ENCODE measurements at places on chromosomes 5 and 9.

DNA sequence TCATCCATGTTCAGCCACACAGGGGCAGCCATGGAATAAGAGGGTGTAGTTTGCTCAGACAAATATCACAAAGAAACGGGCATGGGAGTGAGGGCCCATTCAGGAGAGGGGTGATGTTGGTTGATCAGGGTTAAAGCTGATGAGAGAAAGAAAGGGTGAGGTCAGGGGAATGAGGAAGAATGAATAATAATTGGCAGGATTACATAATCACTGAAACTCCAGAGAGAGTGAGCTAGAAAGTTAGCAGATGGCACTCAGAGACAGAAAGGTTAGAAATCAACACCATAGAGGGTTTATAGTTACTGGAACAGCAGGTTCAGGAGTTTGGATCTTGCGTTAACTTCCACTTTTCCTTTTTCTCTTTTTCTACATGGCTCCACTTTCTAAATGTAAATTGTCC lies 113.9 kb downstream of the TAF11L14 start:
- no peak for DNase-seq

DNA sequence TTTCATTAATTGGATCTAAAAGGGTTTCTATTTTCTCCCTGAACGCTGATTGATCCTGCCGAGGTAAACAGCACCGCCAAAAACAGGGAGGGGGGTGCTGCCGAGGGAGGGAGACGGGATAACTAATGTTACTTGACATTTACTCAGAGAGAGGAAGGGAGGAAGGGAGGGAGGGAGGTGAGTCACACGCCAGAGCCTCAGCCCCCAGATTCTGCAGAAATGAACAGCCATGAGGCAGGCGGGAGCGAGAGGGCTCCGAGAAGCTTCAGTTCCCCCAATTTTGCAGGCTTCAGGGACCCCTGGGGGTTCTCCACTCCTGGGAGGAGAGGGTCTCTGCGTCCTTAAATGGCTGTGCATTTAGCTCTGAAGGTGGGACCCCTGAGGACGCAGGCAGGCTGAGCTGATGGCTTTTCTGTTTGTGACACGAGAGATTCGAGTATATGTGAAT lies 59.1 kb upstream of the IER5L start:
- DNase-seq = peak; percentile 76

- no peak for DNase-seq
Observed at GRCh38 chr5:170752257-170753215, 31.0 kb upstream of the GABRP start.

DNA sequence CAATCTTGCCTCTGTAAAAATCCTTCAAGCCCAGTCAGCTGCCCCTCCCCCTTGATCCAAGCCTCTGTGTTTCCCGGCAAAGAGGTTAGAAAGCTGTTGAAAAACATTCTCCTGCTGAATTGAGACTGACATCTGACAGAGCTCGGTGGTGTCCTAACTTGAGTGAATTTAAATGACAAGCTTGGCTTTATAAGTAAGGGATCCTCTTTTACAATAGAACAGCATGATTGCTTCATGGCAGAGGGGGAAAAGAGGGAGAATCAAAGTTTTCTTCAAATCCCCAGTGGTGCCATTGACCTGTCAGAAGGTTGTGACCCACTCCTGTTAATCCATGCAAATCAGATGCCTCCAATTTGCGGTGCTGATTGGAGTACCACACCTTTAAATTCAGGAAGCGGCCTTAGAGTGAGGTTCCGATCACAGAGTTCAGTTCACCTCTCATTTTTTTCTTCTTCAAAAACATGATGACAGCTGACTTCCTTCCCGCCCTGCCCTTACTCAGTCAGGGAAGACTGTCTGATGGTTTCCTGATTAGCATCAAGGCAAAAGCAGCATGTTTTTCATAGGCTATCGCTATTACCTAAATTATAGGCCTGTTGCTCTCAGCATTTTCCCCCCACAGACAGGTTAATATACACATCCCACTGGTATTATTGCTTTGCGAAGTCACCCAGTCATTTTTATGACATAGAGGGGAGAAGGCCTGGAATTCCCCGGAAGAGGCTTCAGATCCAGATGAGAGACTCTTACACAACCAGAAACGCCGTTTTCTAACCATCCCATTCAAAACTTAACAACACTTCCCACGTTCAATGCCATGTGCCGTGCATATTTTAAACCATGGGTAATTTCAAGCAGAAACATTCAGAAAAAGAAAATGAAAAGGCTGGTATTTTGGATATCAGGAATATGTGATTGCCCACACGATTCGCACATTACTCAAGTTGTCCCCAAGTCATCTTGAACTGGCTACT lies 141.4 kb downstream of the EBF1 start:
- DNase-seq = no peak

DNA sequence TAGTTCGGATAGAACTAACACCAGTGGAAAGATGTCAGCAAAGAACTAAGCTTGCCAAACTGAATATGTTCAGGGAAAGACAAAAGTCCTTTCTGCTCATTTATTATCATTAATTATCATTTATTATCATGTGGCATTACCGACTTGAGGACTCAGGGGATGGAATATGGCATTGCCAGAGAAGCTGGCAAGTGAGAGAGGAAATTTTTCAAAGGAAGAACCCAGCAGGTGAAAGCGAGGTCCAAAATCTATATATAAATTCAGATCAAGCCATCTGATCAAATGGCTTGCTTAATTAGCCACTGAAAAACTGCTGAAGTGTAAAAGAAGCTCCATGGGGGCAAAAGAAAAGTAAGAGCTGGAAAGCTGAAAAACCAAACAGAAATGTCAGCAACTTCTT lies 1049.6 kb upstream of the SEMA6A start:
- DNase-seq = no peak

DNA sequence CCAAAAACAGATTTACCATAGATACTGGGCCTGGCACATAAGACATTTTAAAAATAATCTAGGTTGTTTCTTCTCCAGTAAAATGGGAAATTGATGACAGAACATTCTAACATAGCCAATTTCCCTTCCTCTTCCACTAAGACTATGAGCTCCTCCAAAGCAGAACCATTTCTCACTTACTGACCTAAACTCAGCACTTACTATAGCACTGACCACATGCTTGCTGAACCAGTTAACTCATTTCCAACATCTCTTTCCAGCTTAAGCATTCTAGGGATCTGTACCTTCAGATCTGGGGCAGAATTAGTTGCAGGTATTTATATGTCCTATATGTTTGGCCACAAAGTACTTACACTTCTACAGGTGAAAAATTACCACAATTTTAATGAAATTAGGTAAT lies 58.9 kb downstream of the TTC39B start:
- no peak for DNase-seq

DNA sequence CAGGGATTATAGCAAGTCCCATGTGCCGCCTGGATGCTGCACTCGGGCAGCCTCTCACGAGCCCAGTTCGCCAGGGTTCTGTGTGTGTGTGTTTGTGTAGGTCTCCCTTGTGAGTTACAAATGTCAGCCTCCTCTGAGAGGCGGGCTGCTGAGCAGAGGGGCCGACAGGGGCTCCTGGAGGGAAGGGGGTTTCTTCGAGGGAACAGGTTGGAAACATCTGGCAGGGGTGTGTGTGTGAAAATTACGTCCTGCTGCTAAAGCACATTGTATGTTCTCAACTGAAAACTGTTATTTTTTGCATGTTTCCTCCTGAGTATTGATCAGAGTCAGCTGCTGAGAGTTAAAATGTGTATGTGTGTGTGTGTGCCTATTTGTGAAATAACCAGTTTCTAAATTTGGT lies 9.7 kb downstream of the GALNT10 start:
- DNase-seq = no peak

DNA sequence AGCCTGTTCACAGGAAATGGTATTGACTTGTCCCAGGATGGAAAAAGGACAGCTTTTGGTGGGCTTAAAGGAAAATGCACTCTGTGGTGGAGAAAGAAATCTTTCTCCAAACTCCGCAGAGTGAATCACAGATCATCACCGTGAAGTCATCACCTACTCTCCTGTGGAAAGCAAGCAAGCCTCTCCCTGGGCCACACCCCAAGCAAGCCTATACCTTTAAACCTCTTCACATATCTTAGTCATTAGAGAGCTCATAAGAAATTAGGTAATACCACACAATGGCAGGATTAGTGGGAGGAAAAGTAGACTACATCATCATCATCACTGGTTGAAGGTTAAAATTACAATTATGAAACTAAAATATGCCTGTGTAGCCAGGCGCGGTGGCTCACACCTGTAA lies 23.2 kb downstream of the TLE1 start:
- peak; percentile 97 for DNase-seq

DNA sequence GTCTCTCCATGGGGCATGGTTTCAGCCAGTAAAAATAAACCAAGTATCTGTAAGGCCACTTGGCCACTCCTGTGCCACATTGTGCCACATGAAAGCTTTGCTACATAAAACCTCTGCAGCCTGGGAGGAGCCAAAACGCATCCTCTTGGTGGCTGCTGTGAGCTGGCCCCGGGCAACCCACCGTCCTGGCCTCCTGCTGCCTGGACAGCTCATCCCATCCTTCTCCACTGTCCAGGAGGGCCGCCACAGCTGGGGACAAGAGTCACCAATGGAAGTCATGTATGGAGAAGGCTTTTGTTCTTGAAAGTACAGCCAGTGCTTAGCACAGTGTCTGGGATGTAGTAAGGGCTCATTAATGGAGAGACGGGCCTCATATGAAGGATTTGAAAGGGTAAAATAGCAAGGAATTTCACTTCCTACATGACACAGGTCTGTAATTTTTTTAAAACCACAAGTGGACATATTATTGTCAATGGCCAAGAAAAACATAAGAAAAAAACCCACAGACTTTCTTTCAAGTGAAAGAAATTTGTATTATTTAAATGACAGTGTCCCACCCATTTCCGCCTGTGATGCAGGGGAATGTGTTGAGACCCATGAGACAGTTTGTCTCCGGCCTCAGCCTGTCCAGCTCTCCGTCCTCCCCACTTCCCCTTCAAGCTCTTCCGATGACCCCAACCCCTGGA lies 6.6 kb downstream of the PTGES start:
- no peak for DNase-seq

DNA sequence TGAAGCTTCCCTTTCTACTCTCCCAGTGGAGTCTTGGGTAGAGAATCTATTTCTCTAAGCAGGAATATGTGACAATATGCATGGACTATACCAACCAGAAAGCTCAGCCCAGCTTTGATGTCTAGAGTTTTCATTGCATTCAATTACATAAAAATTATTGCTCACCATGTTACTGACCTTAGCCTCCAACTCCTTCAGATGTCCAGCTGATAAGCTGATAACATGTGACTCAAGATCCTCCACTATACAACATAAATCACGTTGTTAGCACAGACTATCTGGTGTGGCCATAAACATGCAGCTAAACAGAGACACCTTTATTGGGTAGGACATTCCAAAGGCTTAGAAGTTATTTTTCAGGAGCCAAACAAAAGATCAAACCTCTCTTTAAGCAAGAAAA lies 1168.2 kb downstream of the CDH12 start:
- no peak for DNase-seq

GRCh38 chr9:18775930-18776329 lies 257.1 kb downstream of the SAXO1 start:
- no peak for DNase-seq

- peak; percentile 87 for DNase-seq
Observed at GRCh38 chr5:151115272-151115905, 34.6 kb upstream of the TNIP1 start.

DNA sequence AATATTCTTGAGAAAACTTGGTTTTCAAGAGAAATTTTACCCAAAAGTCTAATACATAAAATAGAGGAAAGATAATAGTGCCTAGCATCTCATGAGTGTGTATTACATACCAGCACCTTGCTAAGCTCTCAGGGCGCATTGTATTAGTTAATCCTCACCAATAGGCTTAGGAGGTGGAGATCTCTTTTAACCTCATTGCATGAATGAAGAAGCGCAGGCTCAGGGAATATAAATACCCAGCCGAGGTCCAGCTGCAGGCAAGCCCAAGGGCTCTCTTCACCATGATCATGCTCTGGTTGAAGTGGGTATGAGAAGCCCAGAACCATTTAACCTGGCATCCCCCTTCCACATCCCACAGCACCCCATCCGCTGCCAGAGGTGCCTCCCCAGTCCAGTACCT lies 46.0 kb downstream of the CAMK2A start:
- DNase-seq = no peak

DNA sequence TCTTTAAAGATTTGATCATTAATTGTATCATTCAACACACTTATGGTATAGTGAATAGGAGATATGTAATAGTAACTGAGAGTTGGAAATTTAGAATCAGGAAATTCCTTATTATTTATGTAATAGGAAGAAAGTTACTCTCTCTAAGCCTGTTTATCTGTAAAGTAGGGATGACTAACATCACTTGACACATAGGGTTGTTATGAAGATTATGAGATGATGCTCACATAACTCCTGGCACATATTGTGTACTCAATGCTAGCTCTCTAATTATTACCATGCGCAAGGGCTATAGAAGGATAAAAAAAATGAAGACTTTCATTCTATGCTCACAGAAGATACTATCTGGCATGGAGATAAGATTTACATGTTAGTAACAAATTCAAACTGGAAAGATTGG lies 149.9 kb downstream of the ISOC1 start:
- no peak for DNase-seq

- DNase-seq = peak; percentile 44
Observed at GRCh38 chr9:17063535-17064135, 71.2 kb upstream of the CNTLN start.

DNA sequence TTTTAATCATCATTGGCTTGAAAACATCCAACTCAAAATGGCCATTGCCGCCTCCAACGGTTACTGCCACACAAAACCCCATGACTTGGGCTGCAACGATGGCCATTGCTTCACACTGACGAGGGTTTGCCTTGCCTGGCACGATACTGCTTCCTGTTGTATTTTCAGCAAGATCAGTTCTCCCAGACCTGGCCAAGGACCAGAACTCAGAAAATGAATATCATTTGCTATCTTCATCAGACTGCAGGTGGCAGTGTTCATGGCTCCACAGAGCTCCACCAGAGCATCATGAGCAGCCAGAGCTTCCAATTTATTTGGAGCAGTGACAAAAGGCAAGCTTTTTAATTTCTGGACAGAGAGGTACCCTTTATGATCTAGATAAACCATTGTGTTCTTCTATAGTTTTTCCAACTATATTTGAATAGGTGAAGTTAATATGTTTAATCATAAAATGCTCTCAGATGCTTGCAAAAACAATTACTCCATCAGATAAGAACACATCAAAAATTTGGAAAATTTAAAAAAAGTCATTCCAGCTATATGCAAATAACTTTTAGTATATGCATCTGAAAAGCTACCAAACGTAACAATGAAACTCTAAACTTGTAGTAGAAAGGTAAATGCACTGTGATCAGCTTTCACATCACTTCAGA lies 10.4 kb downstream of the AMACR start:
- peak; percentile 62 for DNase-seq

Measured in RWPE1 (cell line).